ENCODE measurements at places on chromosomes 7 and 10.

DNA sequence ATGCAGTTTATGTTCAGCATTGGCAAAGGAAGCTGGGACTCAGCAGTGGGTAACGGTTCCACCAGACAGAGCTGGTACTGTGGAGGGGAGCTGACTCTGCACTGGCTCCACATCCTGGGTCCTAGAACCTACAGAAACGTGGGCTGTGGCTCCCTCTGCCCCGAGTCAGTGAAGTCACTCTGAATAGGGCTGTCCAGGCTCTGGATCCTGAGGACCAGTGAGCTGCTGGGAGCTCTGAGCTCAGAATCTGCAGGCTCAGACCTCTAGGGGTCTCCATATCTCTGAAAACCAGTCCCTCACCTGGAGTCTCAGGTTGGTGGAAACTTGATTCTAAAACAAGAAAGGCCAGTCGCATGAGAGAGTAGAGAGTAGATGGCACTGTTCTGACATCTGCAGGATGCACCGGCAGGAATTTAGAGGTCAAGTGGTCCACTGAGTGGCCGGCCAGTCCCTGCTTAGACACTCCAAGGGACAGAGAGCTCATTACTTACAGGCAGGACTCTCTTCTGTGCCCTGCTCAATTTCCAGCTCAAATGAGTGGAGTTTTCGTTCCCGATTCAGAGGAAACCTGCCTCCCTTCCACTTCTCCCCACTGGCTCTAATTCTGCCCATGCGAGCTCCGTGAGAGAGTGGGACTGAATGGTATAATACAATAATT is 18.6 kb downstream of the NPFFR1 start:
- no peak for DNase-seq

DNA sequence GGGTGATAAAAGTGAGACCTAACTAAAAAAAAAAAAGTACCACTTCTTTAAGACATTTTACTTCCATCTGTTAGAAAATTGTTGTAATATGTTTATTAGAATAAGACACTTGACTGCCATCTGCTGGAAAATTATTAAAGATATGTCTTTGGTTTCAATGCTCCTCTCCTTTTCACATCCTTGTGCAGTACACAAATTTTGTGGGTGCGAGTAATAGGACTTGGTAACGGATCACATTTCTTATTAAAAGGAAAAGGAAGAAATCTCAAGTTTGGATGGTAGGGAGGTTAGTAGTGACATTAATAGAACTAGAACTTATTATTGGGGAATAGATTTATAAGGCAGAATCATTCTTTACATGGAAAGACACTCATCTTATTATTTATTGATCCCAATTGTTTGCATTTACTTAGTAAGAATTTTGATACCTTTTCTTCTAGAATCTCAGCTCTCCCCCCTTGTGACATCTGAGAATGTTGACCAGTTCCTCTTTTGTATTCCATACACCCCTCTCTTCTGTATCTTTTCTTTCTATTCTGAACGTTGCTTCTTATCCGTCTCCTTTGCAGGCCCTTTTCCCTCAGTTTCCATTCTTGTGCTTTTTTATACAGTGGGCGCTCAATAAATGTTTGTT is 43.0 kb upstream of the RPA3 start:
- DNase-seq: no peak

DNA sequence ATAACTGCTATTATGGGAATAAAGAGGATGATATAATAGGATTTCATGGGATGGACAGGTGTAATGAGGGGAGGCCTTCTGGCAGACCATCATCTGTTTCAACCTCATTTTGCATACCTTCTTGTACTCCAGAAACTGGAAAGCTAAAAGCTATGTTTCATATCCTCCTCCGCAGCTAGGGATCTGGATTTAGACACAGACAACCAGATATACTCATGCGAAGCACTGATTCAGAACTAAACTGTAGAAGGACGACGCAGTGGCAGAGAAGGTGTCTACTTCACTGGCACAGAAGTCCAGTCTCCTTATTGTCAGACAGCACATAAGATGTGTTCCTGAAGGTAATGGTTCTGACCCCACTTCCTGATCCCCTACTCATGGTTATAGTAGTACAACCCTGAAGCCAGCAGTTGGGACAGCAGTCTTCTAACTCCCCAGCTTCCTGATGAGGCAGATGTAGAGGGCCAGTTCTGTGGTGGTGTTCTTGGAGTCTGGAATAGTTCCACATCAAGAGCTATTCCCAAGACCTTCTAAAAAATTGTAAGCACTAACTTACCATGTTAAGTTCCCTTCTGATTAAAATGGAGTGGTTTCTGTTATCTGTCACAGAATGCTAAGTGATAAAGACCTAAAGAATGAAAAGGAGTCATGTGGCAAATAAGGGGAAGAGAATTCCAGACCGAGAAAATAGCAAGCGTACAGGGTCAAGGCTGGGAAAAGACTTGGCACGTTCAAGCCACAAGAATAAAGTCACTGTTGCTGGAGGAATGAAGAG is 550.3 kb downstream of the GRM8 start:
- DNase-seq: no peak

GRCh38 chr7:2099048-2099957 is 133.4 kb downstream of the MAD1L1 start:
- peak; percentile 18 for DNase-seq

- no peak for DNase-seq
These were observed 1.2 kb downstream of the SFRP4 start for GRCh38 chr7:37915438-37915837.

DNA sequence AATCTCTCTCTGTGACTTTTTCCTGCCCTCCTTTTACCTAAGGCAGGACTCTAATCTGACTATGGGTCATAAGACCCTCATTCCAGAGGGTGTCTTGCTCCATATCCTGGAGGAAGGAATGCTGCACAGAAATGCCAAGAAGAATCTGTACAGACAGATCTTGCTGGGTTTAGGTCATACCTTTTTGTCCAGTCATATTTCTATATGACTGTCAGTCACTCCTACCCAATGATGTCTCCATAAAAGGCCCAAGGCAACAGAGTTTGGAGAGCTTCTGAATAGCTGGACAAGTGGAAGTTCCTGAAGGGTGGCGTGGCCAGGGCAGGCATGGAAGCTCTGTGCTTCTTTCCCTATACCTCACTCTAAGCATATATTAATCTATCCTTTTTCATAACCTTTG is 47.5 kb downstream of the FEZF1 start:
- DNase-seq: no peak

DNA sequence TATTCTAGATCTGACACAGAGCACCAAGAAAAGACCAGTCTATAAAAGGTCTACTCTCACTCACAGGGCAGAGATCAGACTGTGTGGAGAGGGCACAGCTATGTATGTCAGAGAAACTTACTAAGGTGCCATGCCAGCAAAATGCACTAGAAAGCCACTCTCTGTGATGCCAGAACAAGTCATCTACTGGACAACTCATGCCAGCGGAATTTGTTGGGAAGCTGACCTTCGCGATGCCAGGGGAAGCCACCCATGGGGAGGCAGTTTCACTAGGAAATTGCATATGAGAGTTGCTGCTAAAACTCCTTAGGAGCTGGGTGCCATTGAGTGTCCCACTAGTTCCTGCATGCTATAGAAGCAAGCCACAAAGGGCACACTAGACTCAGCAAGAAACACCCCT is 58.5 kb downstream of the MICU1 start:
- no peak for DNase-seq

- no peak for DNase-seq
These were observed 110.8 kb upstream of the FGFR2 start for GRCh38 chr10:121708728-121709674.

DNA sequence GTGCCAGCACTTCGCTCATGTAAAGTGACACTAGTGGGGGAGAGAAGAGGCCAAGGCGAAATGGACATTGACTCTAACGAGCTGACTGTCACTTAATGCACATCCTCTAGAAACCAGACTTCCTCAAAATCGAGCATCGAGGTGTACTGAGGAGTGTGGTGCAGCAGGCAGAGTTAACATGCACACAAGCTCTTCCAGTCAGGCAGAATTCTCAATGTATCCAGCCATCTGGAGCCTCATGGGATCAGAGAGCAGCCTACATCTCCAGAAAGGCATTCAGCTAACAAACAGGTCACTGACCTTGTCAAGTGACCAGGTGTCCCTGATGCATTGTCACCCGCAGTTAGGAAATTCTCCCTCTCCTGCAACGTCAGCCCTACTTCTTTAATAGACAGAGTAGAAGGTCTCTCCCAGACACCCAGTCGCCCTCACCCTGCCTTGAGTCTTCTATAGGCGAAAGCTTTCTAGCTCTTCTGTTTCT is 259.8 kb upstream of the AOAH start:
- no peak for DNase-seq

GRCh38 chr10:103676058-103676785 is 179.2 kb downstream of the SH3PXD2A start:
- DNase-seq: no peak

- DNase-seq: no peak
These were observed 130.1 kb downstream of the CAMK1D start for GRCh38 chr10:12479437-12479844.

GRCh38 chr10:93225938-93226337 is 152.2 kb downstream of the CYP26A1 start:
- DNase-seq: no peak

DNA sequence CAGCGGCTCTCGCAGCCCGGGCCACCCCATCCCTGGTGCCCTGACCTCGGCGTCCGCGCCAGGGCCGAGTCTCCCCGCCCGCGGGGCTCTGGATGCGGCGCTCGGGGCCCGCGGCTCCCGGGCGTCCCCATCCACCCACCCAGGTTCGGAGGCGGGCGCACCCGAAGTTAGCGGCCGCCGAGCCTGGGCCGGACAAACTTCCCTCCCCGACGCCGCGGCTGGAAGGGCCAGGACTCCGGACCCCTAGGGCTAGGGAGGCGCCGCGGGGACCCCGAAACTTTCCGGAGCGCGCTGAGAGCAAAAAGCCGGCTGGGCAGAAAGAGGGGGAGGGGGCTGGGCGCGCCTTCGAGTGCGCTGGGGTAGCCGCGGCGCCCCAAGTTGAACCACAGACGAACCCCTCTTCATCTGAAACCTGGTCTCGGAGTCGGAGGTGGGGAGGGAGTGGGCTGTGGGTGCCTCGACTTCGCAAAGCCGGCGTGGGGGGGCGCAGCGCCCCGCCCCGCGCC is 3.7 kb upstream of the ELFN1 start:
- DNase-seq: peak; percentile 8

DNA sequence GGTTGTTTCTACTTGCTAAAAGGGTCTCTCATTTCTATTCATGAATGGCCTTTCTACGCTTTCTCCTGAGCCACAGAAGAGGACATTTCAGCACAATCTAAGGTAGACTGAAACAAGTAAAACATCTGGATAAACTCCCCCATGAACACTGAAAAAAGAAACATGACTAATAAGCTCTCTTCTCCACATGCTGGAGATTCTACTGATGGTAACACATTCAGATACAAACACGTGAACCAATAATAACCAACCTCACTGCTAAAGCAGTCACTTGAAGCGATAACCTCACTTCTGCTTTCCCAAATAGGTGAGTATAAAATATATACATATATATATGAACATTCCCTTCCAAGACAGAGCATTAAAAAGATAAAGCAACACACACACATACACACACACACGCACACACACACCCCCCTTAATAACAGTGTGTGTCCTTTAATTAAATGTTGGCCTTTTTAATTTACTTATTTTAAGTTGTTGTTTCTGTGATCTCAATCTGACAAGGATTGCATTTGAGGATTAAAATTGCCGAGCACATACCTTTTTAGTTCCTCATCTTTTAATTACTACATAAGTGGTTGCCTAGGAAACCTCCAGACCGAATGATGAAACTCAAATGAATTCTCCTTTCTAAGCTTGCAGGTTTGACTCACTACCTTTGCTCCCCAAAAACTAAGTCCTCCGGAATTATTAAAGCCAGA is 292.4 kb upstream of the KLF14 start:
- DNase-seq: no peak

- no peak for DNase-seq
These were observed 13.6 kb upstream of the PRKAG2 start for GRCh38 chr7:151890355-151891004.

- DNase-seq: no peak
These were observed 92.3 kb upstream of the ELMO1 start for GRCh38 chr7:37540917-37541316.

GRCh38 chr10:47076949-47077361 is 165.7 kb downstream of the PTPN20 start:
- DNase-seq: peak; percentile 18

GRCh38 chr10:87551326-87551725 is 46.6 kb downstream of the MINPP1 start:
- DNase-seq: no peak

- peak; percentile 2 for DNase-seq
These were observed 124.5 kb upstream of the RET start for GRCh38 chr10:42952349-42952748.

- peak; percentile 10 for DNase-seq
These were observed 82.2 kb downstream of the MDFIC start for GRCh38 chr7:115004121-115004520.

All from activated CD4-positive, alpha-beta memory T cell treated with anti-CD3 and anti-CD28 coated beads for 36 hours (primary cell).